Activated T-cell treated with anti-CD3 and anti-CD28 coated beads for 48 hours (primary cell): ENCODE measurements at places on chromosomes 5 and 9.

GRCh38 chr9:136386018-136386417 lies 12.5 kb upstream of the CARD9 start:
- no peak for DNase-seq

DNA sequence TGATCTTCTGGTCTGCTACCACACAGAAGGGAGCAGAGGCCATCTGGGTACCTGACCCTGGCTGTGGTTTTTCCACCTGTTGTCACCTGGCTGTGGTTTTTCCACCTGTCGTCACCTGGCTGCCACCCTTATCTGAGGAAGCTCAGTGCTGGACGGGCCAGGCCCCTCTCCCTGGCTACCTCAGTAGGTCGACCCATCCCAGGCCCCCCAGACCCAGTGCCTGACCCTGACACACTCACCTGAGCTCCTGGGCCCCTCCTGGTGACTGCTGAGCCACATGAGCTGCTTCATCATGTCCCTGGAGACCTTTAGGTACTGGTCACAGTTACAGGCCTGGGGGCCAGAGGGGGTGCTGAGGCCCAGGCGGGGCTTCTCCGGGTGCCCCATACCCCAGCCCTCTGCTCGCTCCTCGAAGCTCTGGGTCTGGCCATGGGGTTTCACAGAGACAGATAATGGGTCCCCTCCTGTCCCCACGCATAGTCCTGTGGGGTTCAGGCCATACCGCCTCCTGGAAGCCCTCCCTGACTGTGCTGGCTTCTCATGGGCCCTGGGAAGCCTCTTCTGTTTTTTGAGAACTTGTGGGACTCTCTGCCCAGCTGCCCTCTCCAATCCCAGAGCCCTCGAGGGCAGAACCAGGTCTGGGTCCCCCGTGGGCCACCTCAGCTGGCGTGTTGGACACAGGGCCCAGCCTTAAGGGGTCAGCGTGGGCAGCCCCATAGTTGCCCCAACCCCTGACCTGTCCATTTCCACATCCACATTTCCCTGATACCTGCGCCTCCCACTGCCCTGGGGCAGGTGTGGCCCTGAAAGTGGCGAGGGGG lies 7.5 kb upstream of the NRARP start:
- DNase-seq, result no peak

DNA sequence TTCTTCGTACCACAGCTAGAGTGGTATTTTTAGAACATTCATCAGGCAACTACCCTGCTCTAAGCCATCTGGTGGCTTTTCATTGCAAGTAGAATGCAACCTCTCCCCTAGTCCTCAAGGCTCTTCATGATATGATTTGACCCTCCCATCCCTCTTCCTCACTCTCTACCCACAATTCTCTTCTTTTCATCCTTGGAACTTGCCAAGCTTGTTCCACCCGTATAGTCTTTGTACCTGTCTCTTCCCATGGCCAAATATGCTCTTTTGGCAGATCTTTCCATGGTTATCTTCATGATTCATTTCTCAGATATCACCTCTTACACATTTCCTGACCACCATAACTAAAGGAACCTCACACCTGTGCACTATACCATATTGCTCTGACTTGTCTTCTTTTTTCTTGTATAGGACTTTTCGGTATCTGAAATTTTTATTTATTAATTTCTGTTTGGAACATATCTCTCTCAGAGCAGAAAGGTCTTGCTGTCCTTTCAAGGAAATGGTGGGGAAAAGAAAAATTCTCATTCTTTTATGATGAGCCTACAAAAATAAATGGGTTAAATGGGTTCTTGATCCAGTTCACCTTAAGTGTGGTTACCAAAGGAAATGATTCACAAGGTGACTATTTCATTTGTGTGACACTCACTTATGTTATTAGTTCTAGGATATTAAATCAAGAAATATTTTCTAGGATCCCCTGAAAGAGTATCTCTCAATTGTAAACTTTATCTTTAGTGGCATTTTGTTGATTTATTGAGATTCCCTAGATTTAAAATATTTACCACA lies 3.7 kb upstream of the CD274 start:
- no peak for DNase-seq

- DNase-seq, result no peak
Measured at GRCh38 chr9:86329649-86330048, 24.6 kb downstream of the TUT7 start.

GRCh38 chr9:16561121-16561520 lies 309.3 kb downstream of the BNC2 start:
- DNase-seq, result no peak
